ENCODE measurements at places on chromosomes 4 and X.

DNA sequence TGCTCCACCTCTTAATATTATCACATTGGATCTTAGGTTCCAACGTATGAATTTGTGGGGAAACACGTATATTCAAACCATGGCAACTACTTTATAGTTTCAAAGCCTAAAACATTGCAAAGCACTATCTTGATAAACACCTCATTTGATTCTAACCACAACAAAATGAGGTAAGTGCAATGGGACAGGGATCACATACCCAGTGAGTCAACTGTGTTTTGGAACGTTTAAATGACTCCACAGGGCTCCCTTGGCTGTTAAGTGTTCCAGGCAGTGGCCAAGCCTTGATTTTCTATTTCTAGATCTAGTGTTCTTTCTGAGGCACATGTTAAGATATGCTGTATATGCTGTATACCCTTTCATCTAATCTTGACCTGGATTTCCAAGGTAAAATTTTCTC is 54.5 kb upstream of the C1QTNF7 start:
- no peak for DNase-seq

GRCh38 chrX:48971249-48972219 is at the start of gene KCND1:
KCND1 (minus strand) TSS chrX:48971844; CDS start chrX:48970271, 1,573 bp downstream.
- DNase-seq, result no peak

GRCh38 chr4:19523964-19524363 is 727.7 kb upstream of the SLIT2 start:
- DNase-seq, result no peak

DNA sequence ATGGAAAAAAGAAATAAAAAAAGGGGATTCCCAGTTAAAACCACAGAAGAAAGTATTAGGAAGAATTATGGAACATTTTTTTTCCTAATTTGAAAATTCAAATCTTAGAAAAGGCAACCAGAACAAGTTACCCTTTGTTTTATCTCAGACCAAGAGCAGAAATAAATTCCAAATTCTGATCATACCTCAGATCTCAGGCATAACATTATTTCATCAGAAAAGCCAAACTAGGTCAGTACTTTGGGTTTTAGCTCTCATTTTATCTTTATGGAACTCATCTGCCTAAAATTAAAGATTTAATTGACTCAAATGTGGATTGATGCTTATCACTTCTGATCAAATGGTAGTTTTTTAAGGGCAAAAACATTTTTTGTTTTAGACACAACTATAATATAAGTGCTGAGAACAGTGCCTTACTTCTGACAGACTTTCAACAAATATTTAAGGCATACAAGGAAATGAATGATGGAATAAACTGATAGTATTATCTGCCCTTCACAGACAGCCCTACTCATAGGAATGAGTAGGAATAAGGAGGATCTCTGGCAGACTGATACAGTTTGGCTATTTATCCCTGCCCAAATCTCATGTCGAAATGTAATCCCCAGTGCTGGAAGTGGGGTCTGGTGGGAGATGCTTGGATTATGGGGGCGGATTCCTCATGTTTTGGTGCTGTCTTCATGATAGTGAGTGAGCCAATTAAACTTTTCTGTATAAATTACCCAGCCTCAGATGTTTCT is 245.3 kb upstream of the PITX2 start:
- DNase-seq, result no peak

- no peak for DNase-seq
Observed at GRCh38 chrX:18098763-18099162, 121.9 kb downstream of the BEND2 start.

DNA sequence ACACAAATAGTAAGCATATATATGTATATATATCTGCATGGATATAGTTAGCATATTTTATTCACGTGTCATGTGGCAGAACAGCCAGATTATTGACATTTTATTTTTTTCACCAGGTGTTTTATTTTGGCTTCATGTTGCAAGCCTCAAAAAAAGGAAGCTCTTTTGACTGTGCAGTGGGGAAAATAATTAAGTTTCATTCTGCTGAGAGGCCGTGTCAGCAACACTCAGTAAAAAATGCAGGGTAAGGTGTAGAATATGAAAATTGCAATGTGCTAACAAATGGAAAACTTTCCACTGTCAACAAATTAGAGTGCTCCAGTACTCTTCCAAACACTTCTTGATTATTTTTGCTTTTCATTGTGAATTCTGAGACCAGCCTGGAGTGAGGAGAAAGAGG is 511.5 kb downstream of the GLUD2 start:
- no peak for DNase-seq

DNA sequence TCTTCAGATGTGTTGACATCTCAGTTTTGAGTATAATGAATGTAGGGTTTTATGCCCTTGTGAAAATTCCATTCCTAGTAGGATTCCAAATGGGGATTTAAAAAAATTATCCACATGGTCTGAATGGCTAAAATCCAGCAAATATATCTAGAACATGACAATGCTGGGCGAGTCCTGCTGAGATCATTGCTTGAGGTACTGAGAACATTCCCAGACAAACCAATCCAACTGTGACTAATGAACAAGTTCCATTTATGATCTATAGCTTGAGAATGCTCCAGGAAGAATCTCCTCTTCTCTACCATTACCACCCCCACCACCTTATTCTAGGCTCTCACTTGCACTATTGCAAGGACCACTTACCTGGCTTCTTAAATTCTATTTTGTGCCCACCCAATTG is 77.2 kb upstream of the IL1RAPL2 start:
- no peak for DNase-seq

DNA sequence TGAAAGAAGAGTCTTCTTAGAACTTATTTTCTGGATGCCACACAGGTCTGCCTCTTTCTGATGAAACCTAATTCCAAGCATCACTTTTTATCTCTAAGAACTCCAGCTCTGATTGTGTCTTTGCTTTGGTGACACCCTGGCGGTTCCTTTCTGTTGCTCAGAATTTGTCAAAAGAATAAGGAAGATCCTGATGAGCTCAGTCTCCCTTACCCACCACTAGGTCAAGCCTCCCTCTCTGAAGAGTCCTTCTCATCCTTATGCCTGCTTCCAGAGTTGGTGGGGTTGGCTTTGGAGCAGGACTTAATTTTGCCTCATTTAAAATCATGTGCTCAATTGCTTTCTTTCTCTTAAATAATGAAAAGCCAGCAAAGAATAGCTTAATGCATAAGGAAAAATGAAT is 31.5 kb upstream of the RPL34 start:
- no peak for DNase-seq

- DNase-seq, result no peak
Observed at GRCh38 chr4:127250577-127250976, 382.2 kb upstream of the INTU start.

GRCh38 chr4:139969635-139970266 is 184.2 kb downstream of the MAML3 start:
- no peak for DNase-seq

GRCh38 chr4:85565761-85566480 is 91.0 kb downstream of the ARHGAP24 start:
- DNase-seq, result no peak

GRCh38 chr4:169027663-169028062 is 17.6 kb upstream of the CBR4 start:
- no peak for DNase-seq

GRCh38 chrX:130261296-130261893 is 7.3 kb downstream of the ZNF280C start:
- DNase-seq, result no peak

- DNase-seq, result no peak
Observed at GRCh38 chr4:109127866-109128265, 174.6 kb downstream of the COL25A1 start.

GRCh38 chr4:56701644-56702043 is 20.5 kb upstream of the HOPX start:
- DNase-seq, result no peak

DNA sequence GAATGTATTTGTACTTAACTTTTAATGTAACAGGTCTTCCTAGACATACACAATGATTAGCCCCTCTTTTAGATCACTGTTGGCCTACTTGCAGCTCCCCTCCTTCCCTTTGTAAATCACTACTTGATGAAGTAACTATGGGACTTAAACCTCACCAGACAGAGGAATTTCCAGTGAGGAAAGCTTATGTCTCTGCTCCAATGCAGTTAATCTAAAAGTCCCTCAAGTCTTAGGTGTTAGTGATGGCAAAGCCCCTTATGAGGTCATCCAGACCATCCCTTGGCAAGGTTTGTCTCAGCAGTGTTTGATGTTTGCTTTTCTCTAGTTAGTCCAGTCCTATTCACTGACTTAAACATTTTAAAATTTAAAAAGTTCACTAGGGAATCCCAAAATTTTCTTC is 877.3 kb upstream of the INTU start:
- DNase-seq, result no peak

DNA sequence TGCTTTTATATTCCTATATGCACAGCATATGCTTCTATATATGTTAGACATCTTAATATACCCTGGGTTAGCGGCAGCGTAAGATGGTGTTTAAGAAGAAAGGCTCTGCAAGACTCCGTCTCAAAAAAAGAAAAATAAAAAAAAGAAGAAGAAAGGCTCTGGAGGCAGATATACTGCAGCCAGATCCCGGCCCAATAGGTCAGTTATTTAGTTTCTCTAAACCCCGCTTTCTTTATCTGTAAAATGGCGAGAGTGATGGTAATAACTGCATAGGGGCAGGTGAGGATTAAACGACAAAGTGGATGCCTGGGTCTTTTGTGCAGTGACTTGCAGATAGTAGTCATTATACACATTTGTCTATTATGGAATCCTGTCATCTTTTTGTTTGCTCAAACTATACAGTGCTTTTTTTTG is 115.2 kb downstream of the NAA11 start:
- no peak for DNase-seq

GRCh38 chrX:633043-633984 is 2.7 kb downstream of the SHOX start:
- no peak for DNase-seq

DNA sequence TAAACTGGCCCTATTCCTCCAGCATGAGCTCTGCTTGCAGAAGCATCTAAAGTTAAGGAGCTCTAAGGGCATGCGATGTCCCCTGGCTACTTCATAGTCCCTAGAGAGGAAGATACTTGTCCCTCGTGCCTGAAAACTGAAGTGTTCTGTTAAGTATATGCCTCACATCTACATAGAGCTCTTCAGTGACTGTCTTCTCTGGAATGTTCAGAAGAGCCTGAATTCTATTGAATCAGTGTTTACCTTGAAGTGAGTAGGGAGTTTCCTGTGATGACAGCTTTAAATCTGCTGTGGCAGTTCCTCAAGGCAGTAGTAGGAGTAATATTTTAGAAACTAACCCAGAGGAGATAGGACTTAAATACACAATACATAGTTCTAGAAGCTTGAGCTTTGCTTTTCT is 111.2 kb downstream of the ZNF518B start:
- no peak for DNase-seq

DNA sequence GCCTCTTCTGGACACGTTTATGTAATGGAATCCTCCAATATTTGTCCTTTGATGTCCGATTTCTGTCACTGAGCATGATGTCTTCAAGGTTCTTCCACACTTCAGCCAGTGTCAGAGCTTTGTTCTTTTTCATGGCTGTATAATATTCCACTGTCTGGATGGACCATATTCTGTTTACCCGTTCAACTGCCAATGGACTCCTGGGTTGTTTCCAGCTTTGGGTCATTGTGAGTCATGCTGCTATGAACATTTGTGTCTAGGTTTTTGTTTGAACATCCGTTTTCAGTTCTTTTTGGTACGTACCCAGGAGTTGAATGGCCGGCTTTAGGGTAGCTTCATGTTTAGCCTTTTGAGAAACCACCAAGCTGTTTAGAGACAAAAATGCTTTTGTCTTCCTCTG is 93.2 kb downstream of the SHOX start:
- DNase-seq, result no peak

DNA sequence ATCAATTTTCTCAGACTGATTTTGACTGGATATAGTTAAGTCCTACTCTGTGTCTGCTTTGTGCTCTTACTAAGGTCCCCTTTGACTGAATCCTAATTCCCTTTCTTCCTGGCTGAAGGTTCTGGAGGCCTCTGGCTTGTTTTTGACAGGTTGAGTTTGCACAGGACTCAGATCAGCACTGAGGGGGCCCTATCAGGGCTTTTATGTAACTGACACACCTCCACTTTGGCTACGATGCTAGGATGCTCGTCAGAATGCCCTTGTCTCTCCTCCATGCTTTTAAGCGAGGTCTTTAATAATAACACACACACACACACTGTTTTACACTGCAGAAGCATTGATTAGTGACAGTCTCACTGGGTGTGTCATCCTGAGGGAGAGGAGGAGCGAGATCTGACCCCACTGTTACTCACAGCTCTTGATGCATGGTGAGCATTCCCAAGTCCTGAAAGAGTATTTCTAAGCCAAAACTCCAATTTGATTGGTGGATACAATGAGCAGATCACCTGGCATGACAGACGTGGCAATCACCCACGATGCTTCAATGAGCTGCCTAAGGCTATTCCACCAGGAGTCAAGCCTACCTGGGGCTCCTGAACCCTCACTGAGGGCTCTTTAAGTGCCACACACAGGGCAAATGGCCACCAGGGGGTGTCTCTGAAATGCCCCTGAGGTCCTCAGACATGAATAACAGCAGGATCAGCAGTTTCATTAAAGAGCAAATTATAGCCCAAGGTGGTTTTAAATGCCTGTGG is 130.4 kb upstream of the CPEB2 start:
- DNase-seq, result no peak

GRCh38 chr4:22514001-22514400 is 1.9 kb downstream of the ADGRA3 start:
- DNase-seq, result no peak

DNA sequence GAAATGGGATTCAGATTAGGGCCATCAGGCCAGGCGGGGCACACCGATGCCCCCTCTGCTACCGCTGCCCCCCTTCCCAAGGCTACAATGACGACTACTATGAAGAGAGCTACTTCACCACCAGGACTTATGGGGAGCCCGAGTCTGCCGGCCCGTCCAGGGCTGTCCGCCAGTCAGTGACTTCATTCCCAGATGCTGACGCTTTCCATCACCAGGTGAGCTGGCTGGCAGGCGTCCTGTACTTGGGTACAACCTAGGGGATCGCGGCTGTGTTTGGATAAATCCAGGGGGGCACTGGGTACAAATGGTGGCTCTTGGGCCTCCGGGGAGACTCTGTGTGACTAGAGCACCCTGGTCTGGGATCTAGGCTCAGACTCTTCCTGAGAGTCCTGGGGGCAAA is 1.1 kb downstream of the EMD start:
- DNase-seq, result no peak

- no peak for DNase-seq
Observed at GRCh38 chrX:17376431-17377077, 1.6 kb downstream of the NHS start.

DNA sequence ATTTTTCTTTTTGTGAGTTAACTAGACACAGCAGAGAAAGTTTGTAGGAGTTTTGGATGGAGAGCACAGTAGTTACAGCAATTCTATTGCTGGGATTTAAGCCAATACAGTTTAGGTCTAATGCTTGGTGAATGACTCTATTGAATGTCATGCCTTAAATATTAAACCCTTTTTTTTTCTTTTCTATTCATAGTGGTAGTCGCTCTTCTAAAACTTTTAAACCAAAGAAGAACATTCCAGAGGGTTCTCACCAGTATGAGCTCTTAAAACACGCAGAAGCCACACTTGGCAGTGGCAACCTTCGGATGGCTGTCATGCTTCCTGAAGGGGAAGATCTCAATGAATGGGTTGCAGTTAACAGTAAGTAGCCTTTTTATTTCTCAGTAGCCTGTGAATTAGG is 34.8 kb upstream of the DCK start:
- DNase-seq, result no peak

All from activated CD8-positive, alpha-beta memory T cell treated with anti-CD3 and anti-CD28 coated beads for 1 hour (primary cell).